ENCODE measurements at places on chromosomes 7 and 10.

- DNase-seq, result no peak
Measured at GRCh38 chr10:86170255-86171108, 196.1 kb downstream of the GRID1 start.

- peak; percentile 72 for DNase-seq
Measured at GRCh38 chr10:62980687-62981086, 152.4 kb upstream of the NRBF2 start.

DNA sequence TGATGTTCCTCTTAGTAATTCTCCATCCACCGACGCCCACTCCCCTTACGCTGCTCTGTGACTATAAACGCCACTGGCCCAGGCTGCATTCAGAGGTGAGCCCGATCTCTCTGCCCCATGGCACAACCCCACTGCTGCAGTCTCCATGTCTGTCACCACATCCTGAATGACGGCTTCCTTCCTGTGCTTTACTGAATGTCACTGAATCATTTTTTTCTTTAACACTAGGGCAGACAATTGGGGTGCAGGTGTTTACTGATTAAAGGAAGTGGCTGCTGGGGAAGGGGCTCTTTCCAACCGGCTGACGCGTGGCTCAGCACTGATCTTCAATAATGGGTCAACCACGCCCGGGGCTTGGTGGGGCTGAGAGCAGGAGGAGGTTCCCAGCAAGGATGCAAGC is 208.3 kb downstream of the USP6NL start:
- no peak for DNase-seq

DNA sequence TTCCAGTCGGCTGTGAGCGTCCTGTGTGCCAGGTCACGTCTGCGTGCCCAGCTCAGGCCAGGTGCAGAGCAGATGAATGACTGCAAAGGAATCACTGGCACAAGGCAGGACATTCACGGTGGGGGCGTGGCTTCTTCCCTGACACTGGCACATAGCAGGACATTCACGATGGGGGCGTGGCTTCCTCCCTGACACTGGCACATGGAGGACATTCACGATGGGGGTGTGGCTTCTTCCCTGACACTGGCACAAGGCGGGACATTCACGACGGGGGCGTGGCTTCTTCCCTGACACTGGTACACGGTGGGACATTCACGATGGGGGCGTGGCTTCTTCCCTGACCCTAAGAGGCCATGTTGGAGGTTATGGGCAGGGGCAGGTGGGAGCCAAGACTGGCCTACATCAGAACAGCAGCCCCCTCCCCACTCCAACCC is 64.3 kb downstream of the MYL10 start:
- no peak for DNase-seq

DNA sequence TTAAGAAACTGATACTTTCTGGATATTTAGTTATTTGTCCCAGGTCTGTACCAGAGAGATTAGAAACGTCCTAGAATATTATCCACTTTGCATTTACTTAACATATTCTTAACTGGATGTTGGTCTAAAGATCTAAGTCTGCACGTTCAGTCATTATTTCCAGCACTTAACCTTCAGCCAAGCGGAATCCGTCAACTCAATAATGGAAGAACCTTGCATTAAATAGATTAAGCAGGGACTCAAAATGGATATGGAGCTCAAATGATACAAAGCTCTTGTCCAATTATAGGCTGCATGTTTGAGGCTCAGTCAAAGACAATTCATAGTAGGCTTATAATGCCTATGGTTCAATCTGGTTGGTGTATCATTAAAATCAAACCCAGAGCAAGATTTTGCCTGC is 162.9 kb downstream of the SEMA3D start:
- no peak for DNase-seq

- DNase-seq, result no peak
Measured at GRCh38 chr7:24905996-24906770, 73.8 kb downstream of the OSBPL3 start.

DNA sequence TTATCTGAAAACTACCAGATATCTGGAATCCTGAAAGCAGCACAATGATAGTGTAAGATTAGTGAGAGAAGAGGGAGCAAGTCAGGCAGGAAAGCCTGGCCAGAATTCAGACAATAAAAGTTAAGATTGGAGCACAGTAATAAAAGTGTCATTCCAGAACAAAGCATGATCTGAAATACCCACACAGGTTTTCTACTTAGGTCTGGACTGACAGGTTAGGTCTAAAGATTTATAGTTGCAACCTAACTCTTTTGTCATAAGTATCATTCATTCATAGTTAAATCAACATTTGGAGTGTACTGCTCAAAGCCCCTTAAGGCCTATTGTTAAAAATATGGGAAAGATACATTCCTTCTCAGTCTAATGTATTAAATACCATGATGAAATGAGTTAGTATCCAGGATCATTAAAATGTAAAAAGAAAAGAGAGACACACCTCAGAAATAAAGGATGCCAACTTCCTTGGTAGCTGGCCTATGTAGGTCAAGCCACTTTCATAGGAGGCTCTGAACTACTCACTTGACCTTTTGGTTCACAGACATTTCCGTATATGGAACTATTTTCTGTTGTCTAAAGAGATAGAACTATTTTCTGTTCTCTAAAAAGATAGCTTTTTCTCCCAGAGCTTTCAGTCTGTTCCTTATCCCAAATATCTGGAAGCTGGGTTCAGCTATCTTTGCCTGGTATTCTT is 105.2 kb downstream of the FAS start:
- DNase-seq, result no peak

DNA sequence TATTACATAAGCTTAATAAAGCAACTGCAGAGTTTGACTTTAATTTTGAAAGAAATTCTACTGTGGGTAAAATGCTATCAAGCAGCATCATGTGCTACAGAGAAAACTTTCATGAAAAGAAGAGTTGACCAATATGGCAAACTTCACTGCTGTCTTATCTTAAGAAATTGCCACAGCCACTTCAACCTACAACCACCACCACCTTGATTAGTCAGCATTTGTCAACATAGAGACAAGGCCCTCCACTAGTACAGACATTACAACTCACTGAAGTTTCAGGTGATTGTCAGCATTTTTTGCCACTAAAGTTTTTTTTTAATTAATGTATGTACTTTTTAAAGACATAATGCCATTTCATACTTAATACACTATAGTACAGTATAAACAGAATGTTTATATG is 350.3 kb downstream of the HPSE2 start:
- DNase-seq, result no peak

DNA sequence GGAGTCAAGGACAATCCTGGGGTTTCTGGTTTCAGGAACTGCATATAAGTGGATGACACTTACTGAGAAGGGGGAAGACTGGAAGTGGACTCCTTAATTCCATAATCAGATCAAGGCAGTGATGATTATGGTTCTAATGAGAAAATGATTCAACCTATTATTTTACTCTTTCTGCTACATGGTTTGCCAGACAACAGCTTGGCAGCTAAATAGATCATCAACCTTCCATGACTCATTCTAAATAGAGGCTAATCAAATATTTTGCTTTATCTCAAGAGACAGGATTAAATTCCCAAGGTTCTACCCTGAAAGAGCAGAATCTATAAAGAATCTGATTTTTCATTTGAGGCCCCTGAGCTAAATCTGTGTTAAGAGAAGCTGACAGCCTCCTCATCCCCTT is 46.3 kb downstream of the CNNM1 start:
- no peak for DNase-seq

- DNase-seq, result no peak
Measured at GRCh38 chr10:126137562-126138221, 241.3 kb downstream of the FANK1 start.

DNA sequence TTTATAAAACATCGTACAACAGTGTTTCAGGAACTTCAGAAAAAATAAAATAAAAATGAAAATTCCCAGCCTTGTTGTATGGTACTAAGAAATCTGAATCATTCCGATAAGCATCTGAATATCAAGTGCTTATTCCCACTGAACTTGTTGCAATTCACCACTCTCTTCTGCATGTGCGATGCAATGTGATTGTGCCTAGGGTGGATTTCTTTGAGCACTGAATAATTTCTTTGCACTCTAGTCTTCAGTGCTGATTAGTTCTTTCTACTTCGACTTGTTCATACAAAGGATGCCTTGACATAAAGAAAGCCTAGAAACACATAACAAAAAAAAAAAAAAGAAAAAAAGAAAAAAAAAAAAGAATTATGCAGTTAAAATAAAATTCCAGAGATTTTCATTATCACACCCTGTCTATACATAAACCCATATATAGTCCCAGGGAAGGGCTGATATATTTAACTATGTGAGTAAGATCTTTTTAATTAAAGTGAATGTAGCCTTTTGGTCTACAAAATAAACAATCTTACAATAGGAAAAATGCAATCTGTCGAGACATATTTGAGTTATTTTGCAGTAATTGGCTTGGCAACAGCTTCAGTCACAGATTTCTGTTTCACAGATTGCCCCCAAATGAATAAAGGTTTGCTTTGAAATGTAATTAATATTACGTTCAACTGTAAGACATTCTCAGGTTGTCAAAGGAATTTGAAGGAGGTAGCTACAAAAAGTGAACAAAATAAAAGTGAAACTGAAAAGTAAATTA is 1118.9 kb upstream of the CELF2 start:
- no peak for DNase-seq

DNA sequence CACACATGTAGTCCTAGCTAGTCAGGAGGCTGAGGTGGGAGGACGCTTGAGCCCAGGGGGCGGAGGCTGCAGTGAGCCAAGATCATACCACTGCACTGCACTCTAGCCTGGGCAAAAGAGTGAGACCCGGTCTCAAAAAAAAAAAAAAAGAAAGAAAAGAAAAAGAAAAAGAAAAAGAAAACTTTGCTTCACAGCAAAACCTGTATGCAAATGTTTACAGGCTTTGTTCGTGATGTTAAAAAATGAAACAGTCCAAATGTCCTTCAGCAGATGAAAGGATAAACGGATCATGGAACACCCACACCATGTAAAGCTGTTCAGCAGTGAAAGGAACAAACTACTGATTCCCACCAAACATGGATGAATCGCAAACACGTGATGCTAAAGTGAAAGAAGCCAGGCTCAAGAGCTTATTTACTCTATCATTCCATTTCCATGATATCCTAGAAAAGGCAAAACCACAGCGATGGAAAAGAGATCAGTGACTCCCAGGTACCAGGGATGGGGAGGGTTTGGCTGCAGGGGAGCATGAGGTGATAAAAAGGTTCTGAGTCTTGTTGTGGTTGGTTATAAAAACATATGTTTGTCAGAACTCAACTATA is 15.1 kb downstream of the LRRC20 start:
- no peak for DNase-seq

DNA sequence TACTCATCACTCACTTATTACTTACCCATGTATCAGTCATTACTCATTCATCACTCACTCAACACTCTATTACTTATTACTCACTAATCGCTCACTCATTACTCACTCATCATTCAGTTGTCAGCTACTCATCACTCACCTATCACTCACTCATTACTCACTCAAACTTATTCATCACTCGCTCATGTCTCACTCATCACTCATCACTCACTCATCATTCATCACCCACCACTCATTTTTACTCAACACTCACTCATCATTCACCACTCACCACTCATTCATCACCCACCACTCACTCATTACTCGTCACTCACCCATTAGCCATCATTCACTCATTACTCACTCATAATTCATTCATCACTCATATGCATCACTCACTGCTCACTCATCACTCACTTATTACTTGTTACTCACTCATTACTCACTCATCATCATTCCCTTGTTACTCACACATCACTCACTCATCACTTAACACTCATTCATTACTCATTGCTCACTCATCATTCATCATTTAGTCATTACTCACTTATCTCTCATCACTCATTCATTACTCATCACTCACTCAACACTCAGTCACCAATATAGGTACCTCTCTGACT is 237.9 kb downstream of the ADARB2 start:
- no peak for DNase-seq

DNA sequence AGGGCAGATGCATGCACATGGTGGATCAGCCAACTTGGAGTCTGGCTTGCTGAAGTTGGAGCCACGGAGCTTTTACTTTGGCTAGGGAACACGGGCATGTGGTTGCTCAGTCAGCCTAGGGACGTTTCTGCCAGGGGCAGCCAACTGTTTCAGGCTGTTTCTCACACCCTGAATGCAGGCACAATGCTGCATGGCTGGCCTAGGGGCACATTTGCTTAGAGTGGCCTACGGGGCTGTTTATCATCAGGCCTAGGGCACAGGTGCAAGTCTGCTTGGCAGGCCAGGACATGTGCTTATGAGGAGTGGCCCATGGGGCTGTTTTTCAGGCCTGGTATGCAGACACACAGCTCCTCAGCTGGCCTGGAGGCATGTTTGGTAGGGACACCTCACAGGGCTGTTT is 107.4 kb downstream of the GSAP start:
- DNase-seq, result no peak

DNA sequence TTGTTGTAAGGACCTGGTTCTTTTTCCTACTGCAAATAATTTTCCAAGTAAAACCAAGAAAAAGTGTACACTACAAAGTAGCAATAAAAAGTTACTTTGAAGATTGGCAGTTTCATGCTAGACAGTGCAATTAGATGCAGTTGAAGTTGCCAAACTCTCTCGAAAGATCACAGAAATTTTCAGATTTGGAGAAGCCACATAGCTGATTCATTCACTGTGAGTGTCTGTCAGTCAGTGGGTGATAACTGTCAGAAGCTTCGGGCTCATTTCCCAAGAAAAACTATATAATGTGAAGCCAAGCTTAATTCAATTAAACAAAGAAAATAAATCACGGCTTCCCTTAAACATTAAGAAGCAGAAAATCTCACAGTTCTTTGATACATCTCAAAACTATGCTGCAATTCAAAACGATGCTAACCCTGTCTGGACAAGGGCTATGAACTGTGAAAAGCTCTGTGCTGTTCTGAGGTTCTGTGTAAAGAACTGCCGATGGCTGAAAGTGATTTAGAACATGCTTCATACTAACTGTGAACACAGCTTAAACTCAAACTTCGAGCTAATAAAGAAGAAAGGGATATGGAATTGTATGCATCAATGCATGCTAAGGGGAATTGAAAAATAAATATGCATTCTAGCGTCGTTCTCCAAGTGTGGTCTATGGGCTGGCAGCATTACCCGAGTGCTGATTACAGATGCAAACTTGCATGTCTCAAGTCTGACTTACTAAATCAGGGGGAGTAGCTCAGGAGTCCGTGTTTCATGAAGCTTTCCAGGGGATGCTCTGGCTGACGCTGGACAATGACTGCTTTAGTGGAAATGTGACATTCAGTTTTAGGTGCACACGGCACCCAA is 557.4 kb downstream of the CALN1 start:
- no peak for DNase-seq

DNA sequence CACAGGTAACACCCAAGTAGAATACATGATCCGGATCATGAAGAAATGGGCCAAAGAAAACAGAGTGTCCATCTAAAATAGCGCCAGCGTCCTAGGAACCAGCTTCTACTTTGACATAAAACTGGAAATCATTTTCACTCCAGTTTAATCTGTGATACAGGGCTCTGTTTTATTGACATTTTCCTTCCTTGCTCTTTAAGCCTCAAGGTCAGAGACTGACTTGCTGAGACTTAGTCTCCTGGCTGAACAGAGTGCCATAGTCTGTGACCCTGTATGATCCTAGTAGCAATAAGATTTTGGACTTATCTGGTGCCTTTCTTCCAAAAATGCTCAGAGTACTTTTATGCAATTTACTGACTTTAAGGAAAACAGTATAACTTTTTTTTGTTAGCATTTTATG is 41.7 kb upstream of the UBN2 start:
- no peak for DNase-seq

All from COR-L47 (cell line).